Stimulated activated CD8-positive, alpha-beta memory T cell treated with anti-CD3 and anti-CD28 coated beads, Interleukin-15, amount 100 ng/mL, for 48 hours (primary cell): ENCODE measurements at places on chromosomes 12 and 14.

- DNase-seq = no peak
Observed at GRCh38 chr14:36451310-36452065, 68.5 kb downstream of the NKX2-1 start.

GRCh38 chr12:2641207-2641606 lies 153.6 kb upstream of the FKBP4 start:
- no peak for DNase-seq

GRCh38 chr14:55101698-55102097 lies 27.4 kb upstream of the LGALS3 start:
- no peak for DNase-seq

- DNase-seq = no peak
Observed at GRCh38 chr12:51000245-51000644, 25.9 kb downstream of the SLC11A2 start.

DNA sequence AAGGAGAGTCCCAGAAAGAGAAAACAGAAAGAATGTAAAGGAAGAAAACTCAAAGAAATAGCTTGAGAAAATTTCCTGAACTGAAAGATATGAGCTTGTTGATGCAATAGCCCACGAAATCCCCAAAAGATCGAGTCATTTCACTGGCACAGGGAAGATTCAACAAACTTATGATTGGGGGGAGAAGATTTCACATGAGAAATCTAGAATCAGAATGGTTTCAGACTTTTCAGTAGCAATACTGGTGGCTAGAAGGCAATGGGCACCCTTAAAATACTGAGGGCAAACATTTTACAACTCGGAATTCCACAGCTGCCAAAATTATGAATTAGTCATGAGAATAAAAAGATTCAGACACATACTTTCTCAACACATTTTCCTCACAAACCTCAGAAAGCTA lies 8.9 kb upstream of the KRT7 start:
- no peak for DNase-seq

DNA sequence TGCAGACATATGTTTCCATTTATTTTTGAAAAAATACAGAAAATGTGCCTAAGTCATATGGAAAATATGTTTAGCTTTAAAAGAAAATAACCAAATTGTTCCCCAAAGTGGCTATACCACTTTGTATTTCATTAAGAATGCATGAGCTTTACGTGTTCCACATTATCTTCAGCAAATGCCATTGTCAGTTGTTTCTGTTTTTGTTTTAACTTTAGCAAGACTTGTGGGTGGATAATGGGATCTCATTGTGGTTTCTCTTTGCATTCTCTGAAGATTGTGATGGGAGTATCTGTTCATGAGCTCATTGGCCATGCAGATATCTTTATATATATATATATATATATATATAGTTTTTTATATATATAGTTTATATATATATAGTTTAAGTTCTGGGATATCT lies 181.5 kb downstream of the CCER1 start:
- DNase-seq = no peak

GRCh38 chr12:25194214-25194613 lies 746 bp downstream of the DNAI7 start:
- no peak for DNase-seq

DNA sequence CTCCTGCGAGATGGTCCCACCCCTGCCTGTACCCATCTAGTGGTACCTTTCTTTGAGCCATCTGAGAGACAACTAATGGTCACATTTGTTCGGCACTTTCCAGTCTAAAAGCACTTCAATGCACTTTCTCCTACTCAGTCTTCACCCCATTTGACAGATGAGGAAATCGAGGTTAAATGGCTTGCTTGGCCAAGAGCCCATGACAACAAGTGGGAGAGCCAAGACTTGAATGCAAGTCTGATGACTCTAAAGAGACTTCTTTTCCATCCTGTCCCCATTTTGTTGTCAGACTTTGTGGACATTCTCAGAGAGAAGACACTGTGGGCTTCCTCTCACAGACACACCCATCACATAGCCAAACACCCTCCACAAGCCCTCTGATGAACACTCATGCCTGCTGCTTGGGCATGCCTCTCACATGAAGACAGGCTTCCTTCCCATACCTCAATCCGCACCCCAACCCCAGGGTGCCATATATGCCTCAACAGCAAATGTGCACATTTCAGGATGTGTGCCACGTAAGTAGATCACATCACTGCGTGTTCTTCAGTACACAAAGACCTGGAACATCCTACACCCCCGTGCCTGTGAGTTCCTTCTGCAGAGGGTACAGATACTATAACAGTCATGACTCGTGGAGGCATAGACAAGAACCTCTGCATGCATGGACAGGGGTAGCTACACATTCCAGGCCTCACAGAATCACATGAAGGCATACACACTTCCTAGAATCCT lies 805 bp downstream of the MYH7 start:
- no peak for DNase-seq

DNA sequence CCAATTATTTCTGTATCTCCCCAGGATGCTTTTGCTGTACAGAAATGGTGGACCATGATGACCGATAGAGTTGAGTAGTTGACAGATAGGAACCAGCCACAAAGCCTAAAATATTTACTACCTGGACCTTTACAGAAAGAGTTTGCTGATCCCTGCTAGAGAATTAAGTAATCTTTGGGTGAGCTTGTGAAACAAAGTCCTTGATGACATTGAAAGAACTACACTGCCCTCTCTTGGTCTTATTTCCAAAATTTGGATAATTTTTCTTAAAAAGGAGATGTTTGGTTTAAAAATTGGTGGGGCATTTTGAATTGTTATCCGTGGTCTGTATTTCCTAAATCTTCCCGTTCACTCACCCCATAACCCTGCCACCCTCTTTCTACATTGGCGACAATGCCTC lies 13.7 kb upstream of the TCTN1 start:
- DNase-seq = no peak

DNA sequence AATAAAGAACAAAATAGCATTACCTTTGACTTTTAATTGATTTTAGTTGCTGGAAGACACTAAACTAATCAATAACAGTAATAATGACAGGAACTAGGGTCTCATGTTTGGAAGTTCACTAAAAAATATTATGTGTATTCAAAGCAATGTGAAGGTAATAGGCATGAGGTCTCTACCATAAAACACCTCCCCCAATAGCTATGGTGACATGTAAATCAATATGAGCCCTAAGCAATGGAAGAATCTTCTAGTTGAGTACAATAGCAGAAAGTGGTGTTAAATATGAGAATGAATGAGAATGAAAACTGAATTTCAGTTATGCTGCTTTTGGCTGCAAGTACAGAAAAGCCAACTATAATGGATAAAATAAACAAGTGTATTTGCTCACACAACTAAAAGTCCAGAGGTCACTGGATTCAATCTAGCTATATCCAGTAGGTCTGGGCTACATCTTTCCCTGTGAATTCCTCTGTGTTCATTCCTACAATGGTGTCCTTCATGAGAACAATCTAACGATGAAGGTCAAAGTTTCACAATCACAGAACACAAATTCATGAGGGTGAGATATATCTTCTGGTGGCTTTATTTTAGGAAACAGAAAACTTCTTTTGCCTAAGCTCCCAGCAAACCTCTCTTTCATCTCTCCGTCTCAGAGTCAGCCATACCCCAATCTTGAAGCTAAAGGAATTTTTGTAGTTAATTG lies 728.0 kb downstream of the FSCB start:
- no peak for DNase-seq

GRCh38 chr14:65071544-65071943 lies 30.8 kb downstream of the MAX start:
- no peak for DNase-seq

GRCh38 chr12:20508359-20508758 lies 140.0 kb downstream of the PDE3A start:
- no peak for DNase-seq

DNA sequence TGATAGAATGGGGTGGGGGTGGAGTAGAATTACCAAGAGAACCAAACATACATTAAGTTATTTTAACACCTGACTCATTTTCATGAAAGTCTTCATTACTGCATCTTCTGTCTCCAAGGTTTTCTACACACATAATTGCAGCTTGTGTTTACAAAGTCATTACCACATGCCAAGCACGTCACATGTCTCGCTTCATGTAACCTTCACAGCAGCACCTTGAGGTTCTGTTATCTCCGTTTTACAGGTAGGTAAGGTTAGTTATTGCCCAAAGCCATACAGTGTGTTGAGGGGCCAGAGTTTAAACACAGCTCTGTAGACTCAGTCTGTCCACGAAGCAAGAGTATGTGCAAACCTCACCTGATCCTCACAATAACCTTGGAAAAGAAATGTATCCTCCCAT lies 64.3 kb upstream of the RBM19 start:
- no peak for DNase-seq
